Sciatic nerve (tissue), 2 donors: ENCODE measurements at places on chromosomes 6 and 20.

DNA sequence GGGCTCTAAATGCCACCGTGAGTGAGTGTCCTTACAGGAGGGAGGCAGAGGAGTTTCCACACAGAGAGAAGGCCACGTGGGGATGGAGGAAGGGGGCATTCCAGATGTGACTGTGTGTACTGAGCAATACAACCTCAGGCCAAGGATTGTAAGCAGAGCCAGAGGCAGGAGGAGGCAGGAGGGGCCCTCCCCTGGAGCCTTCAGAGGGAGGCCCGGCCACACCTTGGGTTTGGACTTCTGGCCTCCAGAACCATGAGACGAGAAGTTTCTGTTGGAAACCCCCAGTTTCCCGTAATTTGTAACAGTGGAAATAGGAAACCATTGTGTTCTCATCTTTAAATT, 9.3 kb upstream of the KIF25 start:
- no peak for DNase-seq

DNA sequence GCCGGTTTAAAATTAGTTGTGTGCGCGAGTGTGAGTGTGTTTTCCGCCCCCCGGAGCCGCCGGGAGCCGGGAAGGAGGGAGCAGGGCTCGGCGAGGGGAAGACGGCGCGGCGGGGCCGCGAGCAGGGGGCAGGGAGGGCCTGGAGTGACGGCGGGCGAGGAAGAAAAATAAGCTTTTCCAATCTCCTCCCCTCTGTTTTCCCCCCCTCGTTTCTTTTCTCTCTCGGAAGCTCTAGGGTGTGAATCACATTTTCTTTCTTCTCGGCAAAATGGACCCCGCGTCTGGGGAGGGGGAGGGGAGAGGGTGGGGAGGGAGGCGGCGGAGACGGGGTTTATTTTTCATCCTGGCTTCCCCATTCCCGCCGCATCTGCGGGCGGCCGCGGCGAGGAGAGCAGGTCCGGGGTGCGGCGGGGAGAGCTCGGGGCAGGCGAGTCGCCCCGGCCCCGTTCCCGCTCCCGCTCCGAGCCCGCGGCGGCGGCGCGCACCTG, 881 bp downstream of the BICRAL start:
- peak; percentile 89 for DNase-seq

DNA sequence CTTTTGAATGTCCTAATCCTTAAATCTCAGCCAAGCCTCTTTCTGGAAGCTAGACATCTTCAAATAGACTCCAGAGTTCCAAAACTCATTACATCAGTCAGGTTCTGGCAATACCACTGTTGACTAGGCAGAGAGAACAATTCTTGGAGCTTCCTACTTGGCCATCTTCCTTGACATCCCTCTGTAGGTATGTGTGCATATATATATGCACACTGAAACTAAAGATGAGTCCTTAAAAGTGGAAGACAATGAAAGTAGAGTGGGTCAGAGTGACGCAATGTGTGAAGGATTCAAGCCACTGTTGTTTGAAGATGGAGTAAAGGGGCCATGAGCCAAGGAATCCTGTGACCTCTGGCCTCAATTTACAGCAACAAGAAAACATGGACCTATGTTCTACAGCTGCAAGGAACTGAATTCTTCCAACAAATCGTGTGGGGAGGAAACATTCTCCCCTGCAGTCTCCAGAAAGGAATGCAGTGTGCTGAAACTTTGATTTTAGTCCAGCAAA, 18.7 kb upstream of the DUSP22 start:
- DNase-seq = no peak

GRCh38 chr6:102390541-102390940, 997.0 kb downstream of the GRIK2 start:
- DNase-seq = no peak

GRCh38 chr20:37864298-37864697, 38.6 kb upstream of the VSTM2L start:
- peak; percentile 25 for DNase-seq

DNA sequence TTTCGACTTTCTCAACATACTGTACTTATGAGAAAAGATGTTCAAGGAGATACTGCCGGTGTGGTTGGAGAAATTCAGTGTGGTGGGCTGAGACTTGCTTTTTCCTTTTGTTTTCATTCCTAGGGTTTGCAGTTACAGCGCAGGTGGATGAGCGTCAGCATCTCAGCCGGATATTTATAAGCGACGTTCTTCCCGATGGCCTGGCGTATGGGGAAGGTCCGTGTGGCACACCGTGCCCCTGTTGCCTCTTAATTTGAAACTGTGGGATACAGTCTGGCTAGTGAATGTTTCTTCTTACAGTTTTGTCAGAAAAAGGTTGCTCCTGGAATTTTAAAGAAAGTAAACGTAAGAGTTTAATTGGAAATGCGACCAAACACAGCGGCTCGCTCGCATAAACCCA, 81.7 kb upstream of the CLDN20 start:
- no peak for DNase-seq

DNA sequence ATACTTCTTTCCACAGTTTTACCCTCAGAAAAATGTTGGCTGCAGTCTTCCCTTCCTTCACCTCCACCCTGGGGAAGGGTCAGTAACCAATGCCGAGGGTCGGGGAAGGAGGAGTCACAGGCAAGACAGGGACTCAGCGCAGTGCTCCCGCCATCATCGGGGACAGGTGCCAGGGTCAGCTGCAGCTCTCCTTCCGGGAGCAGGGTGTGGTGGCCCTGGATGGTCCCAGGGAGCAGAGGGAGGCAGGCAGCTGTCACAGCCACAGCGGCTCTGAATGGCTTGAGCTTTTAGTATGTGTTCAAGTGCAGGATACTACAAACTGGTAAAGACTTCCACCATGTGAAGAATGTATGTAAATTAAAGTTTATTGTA, 26.0 kb upstream of the PI16 start:
- DNase-seq = no peak

DNA sequence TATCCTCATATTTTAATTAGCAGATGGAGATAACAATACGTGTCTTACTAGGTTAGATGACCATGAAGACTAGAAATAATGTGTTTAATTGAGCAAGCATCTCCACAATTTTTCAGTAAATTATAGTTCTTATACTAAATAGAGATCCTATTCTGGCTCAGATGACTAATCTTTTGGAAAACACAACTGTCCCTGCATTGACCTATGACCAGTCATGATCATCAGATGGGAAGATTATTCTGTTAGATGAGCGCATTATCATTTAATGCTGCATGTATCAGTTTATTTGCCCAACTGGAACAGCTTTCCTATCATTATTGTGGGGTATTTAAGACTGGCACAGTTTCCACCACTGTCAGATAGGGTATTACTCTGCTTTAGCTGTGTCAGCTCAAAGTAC, 185.5 kb downstream of the MOXD1 start:
- DNase-seq = no peak

DNA sequence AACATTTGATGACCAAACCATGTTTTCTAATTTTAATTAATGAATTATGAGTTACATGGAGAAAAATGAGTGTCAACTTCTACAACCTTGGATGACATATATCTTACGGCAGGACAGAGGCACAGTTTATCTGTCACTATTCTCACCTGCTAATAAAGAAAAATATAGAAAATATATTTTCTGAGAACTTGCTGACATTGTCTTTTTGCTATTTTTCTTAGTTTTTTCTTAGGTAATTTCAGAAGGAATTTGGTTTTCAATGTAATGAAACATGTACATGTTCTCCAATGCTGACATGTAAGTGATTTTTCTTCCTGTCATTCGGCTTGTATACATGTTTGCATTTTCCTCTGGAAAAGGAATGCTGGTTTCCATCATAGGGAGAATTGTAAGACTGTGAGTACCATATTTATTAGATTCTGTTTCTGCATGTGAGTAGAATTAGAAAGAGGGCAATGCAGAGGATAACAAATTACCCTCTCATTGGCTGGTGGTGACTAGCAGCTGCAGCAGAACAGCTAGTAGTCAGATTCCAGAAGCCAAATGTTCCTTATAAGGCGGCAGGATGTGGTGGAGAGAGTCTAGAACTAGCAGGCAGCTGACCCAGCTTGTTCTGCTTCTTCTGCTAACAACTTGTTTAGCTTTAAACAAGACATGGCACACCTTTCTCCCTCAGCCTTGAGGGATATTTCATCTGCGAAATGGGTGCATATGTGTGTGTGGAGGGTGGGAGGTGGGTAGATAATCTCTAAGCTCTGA, 132.8 kb upstream of the SPACA1 start:
- no peak for DNase-seq

DNA sequence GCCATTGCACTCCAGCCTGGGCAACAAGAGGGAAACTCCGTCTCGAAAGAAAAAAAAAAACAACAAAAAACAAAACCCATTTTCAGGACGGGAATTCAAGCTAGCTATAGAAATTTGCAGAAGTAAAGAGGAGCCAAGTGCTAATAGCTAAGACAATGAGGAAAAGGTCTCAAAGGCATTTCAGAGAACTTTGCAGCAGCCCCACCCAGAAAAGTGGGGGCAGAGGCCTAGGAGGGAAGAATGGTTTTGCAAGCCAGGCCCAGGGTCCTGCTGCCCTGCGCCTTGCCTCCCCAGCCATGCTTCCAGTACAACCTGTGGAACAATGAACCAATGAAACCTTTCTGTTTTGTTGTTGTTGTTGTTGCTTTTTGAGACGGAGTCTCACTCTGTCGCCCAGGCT, 38.3 kb upstream of the SAMHD1 start:
- DNase-seq = no peak

DNA sequence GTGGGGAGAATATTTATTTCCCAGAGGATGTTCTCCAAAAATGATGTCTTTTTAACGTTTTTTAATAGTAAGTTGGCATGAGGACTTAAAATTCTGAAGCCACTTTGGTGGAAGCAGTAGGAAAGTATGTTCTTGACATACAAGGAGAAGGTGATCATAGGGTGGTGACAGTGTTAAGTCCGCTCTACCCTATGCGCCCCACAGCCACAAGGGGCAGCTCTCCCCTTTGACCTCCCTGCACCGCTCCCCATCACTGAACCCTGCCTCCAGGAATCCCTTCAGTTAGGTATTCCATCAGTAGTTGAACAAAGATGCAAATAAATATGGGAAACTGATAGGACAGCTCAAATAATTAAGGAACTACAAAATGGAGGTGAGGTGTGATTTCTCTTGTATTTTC, 111.4 kb downstream of the PLEKHG1 start:
- DNase-seq = no peak

- no peak for DNase-seq
Measured at GRCh38 chr6:135546680-135547418, 49.3 kb upstream of the AHI1 start.

DNA sequence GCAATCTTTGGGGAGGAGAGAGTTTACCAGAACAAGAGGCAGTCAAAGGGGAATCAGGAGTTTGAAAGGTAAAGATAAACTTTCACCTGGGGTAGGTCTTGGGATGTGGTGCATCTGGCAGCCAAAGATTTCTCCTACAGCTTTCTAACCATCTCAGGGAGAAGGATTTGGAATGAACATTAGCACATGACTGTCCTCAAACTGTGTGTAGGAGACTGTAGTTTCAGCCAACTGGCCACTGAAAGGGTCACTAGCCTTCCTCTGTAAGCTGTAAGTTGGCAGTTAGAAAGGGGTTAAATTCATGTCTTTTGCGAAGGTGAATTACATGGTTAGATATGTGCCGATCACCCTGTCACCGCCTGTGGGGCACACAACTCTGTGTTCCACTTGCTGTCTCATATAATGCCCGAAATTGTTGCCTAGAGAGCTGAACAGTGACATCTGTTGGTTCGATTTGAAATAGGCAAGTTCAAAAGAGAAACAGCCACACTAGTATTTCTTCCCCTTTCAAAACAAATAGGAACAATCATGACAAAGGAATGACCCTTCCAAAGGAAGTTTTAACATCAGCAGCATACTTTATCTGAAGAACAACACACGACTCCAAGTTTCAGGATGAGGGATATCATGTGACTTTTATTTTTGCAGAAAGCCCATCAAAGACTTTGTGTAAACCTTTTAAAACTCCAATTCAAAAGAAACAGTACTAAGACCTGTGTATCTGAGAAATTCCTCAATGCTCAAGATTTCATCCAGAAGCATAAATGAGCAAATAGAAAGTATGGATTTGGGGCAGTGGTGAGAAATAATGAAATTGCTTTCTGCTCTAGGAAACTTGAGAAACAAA, 1.1 kb upstream of the OPN5 start:
- no peak for DNase-seq

DNA sequence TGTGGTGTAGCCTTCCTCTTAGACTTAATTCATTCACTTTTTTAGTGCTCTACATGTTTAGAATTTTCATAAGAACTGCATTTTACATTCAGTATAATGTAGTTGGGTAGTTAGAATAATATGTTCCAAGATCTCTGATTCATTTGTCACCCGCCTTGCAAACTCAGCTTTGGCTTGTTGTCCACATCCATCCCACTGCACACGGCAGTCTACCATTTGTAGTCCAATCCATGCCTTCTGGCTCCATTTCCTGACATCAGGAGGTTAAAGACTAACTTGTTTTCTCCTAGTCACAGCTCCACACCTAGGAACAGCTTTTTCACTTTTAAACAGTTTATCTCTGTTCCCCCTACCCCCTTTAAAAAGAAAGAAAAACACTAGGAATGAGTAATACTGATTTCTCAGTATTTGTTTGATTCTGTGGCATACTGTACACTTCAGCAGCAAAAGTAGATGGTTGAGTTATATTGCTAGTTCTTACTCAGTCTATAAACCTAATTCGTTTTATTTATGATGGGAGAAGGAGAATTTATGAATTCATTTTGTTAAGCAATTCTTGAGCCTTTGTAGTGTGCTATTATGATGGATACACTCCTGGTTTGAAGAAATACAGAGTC, 180.9 kb downstream of the ARID1B start:
- DNase-seq = no peak

DNA sequence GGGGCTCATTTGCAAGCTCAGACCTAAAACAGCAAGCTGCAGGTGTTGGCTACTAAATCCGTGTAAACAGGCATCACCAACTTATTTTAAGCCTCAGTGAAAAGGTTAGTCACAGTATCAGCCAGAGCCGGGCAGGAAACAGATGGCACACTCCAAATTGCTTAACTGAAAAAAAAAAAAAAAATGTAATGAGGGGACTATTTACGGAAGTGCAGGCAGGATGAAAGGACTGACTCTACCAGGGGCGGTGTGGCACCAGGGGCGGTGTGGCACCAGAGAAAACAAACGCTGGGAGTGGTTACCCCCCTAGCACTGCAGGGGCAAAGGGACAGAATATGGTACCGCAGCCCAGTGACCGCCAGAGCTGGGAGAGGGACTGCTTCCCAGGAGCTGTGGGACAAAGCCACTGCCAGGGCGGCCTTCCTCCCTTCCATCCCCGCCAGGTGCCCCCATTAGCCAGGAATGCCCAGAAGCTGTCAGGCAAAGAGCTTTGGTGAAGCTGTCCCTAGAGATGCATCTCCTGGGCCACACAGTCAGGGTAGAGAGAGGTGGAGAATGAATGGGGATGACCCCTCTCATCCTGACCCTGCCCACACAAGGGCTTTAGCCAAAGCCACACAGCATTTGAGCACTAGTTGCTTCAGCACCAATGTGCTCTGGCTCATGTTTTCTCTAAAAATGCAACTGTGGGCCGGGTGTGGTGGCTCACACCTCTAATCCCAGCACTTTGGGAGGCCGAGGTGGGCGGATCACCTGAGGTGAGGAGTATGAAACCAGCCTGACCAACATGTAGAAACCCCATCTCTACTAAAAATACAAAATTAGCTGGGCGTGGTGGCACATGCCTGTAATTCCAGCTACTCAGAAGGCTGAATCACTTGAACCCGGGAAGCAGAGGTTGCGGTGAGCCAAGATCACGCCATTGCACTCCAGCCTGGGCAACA, 39.6 kb upstream of the GFOD1 start:
- no peak for DNase-seq

GRCh38 chr6:107202876-107203468, 87.7 kb upstream of the BEND3 start:
- no peak for DNase-seq

GRCh38 chr6:56263596-56264315, 16.4 kb upstream of the COL21A1 start:
- no peak for DNase-seq

- DNase-seq = no peak
Measured at GRCh38 chr6:91659891-91660290, 1073.0 kb upstream of the MAP3K7 start.
